Activated T-cell treated with anti-CD3 and anti-CD28 coated beads, Interleukin-2, amount 50 U/mL, for 24 hours (primary cell): ENCODE measurements at places on chromosomes 2 and 18.

DNA sequence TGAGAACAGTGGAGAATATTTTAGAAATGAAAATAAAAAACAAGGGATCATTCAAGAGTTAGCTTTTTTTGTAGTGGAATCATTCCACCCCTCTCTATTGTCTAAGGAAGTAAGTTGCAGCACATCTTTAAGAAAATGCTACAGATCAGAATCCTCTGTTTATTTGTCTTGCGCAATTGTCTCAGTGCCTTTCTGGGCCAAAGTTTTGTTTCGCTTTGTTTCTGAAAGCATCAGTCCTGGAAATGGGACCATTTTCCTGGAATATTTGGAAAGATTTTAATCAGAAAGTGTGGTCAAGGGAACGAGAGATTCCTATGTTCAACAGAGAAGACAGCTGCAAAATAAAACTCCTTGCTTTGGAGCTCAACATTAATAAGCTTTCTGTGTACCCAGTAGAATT lies 74.0 kb downstream of the NRXN1 start:
- no peaks in the 10 kb centered on the region for H3K4me1 ChIP-seq
- H3K27me3 ChIP-seq: no peaks in the 10 kb centered on the region
- DNase-seq: no peak
- H3K4me3 ChIP-seq: no peak overlapping the region
- no peak overlapping the region for H3K27ac ChIP-seq

DNA sequence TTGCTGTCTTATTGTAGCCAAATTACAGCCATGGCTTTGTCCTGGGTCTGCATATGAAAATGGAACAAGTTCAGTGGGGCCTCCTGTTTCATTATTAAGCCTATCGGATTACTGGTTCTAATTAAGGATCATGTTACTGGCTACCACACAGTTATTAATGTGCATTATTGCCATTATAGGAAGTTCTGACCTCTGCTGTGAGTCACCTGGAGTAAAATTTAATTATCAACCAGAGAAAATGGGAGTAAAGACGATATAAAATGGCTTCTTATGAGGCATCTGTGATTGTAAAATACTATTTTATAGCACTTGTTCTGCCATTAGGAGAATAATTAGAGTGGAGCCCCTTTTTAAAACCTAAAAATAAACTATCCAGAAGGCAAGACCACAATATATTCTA lies 143.3 kb upstream of the ITGB6 start:
- peaks cover 83% of the 10 kb centered on the region for H3K4me1 ChIP-seq
- peaks cover 18% of the 10 kb centered on the region for H3K36me3 ChIP-seq
- no peaks in the 10 kb centered on the region for H3K27me3 ChIP-seq
- no peak overlapping the region for H3K4me3 ChIP-seq
- no peak for DNase-seq

- no peak overlapping the region for H3K27ac ChIP-seq
- no peak overlapping the region for H3K4me3 ChIP-seq
- no peaks in the 10 kb centered on the region for H3K27me3 ChIP-seq
- no peaks in the 10 kb centered on the region for H3K36me3 ChIP-seq
- peaks cover 18% of the 10 kb centered on the region for H3K4me1 ChIP-seq
These were observed 91.2 kb downstream of the SMAD7 start for GRCh38 chr18:48859311-48860268.

- no peak overlapping the region for H3K4me3 ChIP-seq
- H3K27ac ChIP-seq: no peak overlapping the region
- H3K36me3 ChIP-seq: no peaks in the 10 kb centered on the region
- peak; percentile 54 for DNase-seq
- no peaks in the 10 kb centered on the region for H3K4me1 ChIP-seq
These were observed 59.8 kb upstream of the SLC38A11 start for GRCh38 chr2:165015052-165015642.

DNA sequence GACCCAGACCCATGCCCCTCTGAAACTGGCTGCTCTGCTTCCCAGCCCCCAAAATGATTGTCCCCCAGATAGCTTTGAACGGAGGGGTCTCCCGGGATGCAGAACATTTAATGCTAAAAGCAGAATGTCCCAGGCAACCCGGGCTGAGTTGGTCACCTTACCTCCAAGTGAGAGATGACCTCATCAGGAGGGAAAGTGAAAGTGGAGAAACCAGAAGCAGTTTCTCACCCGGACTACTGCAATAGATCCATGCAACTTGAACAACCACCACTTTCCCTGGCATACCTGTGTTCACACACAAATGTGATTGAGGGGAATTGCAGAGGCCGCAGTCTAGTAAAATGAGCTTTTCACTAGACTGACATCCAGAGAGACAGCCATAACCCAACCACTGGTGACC lies 75.3 kb upstream of the NPAS2 start:
- H3K27me3 ChIP-seq: no peaks in the 10 kb centered on the region
- H3K4me1 ChIP-seq: peaks cover 19% of the 10 kb centered on the region
- no peak overlapping the region for H3K4me3 ChIP-seq
- no peak for DNase-seq
- no peaks in the 10 kb centered on the region for H3K36me3 ChIP-seq

DNA sequence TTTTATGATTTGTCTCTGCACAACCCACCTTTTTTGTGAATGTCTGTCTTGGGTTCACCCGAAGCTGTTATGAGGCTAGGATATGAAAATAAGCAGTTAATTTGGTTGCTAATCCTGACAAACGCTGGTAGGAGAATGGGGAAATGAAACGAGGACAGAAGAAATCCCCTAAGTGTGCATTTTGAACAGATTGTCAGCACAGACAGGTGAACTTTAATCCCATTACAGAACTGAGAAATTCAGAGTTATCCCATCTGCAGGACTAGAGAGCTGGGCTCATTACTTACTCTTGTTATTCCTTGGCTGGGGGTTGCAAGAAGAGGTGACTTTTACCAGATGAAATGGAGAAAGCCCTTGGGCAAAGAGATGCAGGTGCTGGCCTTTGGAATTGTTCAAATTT lies 123.3 kb upstream of the NYAP2 start:
- no peaks in the 10 kb centered on the region for H3K27me3 ChIP-seq
- H3K4me1 ChIP-seq: no peaks in the 10 kb centered on the region
- H3K27ac ChIP-seq: no peak overlapping the region
- no peak overlapping the region for H3K4me3 ChIP-seq
- no peak for DNase-seq
- peaks cover 4% of the 10 kb centered on the region for H3K36me3 ChIP-seq

DNA sequence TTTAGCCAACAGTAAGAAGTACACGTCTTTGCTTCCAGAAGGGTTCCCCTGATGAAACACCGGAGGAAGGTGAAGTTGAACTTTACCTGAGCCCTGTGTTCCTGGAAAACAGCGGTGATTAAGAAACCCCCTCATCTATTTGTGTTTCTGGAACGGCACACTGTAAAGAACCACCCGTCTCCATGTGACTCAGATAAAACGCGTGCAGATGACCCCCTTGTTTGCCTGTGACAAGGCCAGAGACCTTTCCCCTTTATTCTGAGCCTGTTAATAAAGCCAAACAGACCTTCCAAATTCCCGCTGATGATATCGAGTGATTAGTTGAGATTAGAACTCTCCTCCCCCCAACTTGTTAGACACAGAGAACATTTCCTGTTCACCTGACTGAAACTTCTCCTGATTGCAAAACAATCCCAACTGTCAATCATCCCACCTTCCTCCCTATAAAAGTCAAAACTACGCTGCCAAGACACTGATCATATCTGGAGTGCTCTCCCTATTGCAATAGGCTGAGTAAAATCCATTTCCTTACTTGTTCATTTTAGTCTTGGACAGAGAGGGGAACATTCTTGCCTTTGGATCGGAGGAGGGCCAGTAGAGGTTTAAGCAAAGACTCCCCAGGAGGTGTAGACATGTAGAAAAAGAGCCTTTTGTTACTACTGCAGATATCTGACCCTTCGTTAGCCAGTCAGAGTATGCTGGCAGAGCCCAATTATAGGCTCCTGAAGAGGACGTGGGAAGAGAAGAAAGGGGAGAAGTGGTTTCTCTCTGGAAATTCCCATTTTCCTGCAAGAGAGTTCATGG lies 914 bp upstream of the IWS1 start:
- peaks cover 30% of the 10 kb centered on the region for H3K36me3 ChIP-seq
- peaks cover 27% of the 10 kb centered on the region for H3K4me1 ChIP-seq

GRCh38 chr2:85437488-85438200 lies 19.1 kb downstream of the SH2D6 start:
- DNase-seq: peak; percentile 88
- no peaks in the 10 kb centered on the region for H3K36me3 ChIP-seq
- peaks cover 34% of the 10 kb centered on the region for H3K4me1 ChIP-seq
- H3K27me3 ChIP-seq: no peaks in the 10 kb centered on the region
- peak overlapping the region; percentile 81 for H3K4me3 ChIP-seq

DNA sequence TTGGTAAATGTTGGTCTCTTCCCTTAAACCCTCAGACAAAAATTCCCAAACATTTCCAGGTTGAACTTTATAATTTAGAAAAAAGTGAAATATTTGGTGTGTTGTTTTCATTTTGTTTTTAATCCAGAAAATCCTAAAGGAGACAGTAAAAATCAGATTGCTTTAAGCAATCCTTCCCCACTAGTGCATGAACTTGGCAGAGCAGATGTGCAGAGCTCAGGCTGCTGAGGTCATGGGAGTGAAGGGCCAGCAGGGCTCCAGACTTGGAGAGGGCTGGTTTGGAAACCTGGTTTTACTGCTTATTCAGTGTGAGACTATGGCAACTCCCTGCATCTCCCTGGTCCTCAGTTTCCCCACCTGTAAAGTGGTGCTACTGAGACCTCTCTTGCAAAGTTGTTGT lies 66.7 kb upstream of the TEX51 start:
- DNase-seq: no peak
- H3K27ac ChIP-seq: no peak overlapping the region
- H3K27me3 ChIP-seq: peaks cover 2% of the 10 kb centered on the region
- H3K4me3 ChIP-seq: no peak overlapping the region

DNA sequence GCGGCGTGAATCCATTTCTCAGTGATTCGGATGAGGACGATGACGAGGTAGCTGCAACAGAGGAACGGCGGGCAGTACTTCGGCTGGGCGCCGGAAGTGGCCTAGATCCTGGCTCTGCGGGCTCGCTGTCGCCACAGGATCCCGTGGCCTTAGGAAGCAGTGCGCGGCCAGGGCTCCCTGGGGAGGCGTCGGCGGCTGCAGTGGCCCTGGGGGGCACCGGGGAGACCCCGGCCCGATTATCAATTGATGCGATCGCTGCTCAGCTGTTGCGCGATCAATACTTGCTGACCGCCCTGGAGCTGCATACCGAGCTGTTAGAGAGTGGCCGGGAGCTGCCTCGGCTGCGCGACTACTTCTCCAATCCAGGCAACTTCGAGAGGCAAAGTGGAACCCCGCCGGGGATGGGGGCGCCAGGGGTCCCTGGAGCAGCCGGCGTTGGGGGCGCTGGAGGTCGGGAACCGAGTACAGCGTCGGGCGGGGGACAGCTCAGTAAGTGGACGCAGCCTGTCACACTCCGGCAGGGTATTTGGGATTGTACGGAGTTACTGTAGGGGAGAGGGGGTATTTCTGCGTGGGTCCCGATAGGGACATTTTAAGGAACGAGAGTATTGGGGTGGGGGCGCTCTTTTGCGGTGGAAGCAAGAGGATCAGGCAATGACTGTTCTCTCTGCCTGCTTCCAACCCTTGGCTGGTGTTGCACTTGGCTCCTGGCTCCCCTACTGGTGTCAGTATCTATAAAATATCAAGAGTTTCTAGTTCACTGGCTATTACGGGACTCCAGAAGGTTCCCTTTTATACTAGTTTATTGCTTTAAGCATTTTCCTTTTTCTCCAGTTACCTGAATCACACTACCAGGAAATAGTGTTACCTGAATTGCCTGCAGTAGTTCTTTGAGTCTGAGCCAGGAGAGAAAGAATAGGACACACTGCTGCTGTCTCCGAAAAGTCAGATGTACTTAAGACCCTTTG lies 772 bp downstream of the RELCH start:
- peaks cover 66% of the 10 kb centered on the region for H3K4me1 ChIP-seq
- peaks cover 60% of the 10 kb centered on the region for H3K36me3 ChIP-seq
- peak; percentile 48 for DNase-seq
- H3K4me3 ChIP-seq: peak overlapping the region; percentile 100
- H3K27ac ChIP-seq: peak overlapping the region; percentile 99
- H3K27me3 ChIP-seq: no peaks in the 10 kb centered on the region

GRCh38 chr18:42636309-42636708 lies 479.2 kb downstream of the RIT2 start:
- no peaks in the 10 kb centered on the region for H3K4me1 ChIP-seq
- H3K4me3 ChIP-seq: no peak overlapping the region
- no peak overlapping the region for H3K27ac ChIP-seq

DNA sequence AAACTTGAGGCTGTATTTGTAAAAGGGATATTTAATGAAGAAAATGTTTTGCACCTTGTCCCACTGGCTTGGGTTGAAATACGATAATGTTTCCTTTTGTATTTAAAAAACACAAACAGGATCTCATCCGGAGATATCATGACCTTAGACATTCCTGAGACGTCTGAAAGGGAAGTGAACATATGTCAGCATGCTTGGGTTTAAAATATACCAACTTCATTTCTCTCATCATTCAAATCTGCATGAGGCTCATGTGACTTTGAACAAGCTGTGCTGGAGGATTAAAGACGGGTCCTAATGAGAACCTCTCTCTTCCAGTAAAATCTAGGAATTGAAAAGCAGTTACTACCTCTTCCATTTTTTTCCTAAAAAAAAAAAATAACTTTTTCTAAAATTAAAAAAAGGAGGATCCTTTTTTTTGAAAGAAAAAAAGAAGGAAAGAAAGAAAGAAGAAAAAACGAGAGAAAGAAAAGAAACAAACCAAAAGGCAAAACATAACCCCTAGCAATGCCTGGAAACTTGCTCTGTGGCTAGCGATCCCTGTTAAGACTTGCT lies 106.8 kb upstream of the ZFP36L2 start:
- no peak overlapping the region for H3K4me3 ChIP-seq
- peaks cover 64% of the 10 kb centered on the region for H3K36me3 ChIP-seq
- no peak overlapping the region for H3K27ac ChIP-seq
- DNase-seq: no peak

GRCh38 chr18:59228351-59228750 lies 8.4 kb downstream of the GRP start:
- no peak overlapping the region for H3K4me3 ChIP-seq
- peaks cover 71% of the 10 kb centered on the region for H3K27me3 ChIP-seq
- no peak overlapping the region for H3K27ac ChIP-seq
- no peaks in the 10 kb centered on the region for H3K4me1 ChIP-seq
- DNase-seq: no peak
